ENCODE measurements at places on chromosomes 11 and 22. TPM values are rescaled to one million over a fixed set of nuclear protein-coding genes. Genes with fewer than 3 reads are reported as not detected.

Gene RASL10A
- not detected for total RNA-seq

Gene TRPC6
- 9.6 TPM for total RNA-seq

Gene GUCY1A2
- total RNA-seq: 2.5 TPM

Gene SHANK2
- 5.3 TPM for total RNA-seq

Gene MS4A6A
- not detected for total RNA-seq

Gene APOA1
- not detected for total RNA-seq

Gene ADM2
- total RNA-seq: 9.2 TPM

- DNase-seq: no peak
Observed at GRCh38 chr22:20475115-20475436, 20.5 kb downstream of the KLHL22 start.

- peak; percentile 86 for DNase-seq
Observed at GRCh38 chr22:31561238-31561887, 65.0 kb downstream of the SFI1 start.

DNA sequence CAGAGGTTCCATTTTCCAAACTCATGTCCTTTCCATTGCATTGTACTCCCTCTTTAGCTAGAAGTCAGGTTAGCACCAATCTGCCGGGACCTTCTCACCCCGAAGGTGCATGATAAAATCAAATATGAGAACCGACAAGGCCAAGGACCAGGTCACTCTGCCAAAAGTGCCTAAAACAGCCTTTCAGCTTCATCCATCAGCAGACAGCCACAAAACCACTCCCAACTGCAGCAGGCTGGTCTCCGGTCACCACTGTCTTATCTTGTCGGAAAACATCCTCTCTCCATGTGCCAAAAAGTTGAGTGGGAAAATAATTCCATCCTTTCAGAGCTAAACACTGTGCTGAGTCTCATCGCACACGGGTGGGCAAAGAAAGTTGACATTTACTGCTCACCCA is 1.4 kb downstream of the PI4KA start:
- no peak for DNase-seq

DNA sequence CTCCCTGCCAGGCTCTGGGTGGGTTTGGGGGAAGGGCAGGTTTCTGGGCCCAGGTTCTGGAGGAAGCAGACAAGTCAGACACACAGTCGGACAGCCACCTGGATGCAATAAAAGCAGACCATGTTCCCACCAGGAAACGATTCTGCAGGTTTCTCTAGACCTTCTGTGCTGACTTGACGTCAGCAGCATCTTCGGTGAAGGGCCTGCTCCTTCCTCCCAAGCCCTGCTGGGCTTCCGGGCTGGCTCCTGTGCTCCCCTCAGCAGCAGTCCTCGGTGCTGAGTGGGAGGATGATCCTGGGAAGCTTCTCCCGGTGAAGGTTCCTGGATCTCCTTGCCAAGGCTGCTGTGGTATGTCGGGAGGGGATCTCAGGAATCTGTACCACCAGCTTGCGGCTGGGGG is 240.0 kb downstream of the GRIK4 start:
- DNase-seq: no peak

DNA sequence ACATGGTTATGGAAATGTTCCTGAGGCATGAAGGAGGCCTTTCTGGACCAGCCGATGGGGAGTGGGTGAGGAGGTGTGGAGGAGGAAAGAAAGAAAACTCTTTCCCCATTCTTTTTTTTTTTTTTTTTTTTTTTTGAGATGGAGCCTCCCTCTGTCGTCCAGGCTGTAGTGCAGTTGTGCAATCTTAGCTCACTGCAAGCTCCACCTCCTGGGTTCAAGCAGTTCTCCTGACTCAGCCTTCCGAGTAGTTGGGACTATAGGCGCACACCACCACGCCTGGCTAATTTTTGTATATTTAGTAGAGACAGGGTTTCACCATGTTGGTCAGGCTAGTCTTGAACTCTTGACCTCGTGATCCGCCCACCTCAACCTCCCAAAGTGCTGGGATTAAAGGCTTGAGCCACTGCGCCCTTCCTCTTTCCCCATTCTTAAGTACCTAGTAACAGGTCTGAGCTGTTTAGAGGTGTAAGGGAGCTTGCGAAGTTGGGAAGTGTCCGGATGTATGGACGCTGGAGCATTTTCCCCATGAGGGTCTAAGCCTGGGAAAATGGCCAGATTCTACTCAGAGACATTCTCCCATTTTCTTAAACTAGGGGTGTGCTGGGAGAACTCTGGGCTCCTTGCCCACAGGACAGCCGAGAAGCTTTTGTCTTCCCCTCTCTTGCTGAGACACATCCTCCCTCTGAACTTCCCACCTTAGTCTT is 135.8 kb downstream of the TEAD1 start:
- no peak for DNase-seq

DNA sequence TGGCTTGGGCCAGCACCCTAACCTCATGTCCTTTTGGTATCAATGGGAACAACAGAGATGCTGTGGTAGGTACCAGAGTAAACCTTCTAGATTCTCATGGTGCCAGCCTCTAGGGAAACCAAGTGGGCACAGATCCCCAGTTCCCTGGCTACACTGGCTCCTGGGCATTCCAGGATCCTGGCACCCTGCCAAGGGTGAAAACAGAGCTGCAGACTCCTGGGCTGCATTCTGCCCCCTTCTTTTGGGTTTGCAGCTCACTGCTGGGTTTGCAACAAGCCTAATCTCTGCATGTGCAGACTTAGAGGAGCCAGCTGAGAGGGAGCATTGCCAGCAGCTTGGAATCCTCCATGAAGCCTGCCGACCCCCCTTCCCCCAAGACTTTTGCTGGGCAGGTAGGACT is 30.6 kb downstream of the PRDM11 start:
- DNase-seq: no peak

DNA sequence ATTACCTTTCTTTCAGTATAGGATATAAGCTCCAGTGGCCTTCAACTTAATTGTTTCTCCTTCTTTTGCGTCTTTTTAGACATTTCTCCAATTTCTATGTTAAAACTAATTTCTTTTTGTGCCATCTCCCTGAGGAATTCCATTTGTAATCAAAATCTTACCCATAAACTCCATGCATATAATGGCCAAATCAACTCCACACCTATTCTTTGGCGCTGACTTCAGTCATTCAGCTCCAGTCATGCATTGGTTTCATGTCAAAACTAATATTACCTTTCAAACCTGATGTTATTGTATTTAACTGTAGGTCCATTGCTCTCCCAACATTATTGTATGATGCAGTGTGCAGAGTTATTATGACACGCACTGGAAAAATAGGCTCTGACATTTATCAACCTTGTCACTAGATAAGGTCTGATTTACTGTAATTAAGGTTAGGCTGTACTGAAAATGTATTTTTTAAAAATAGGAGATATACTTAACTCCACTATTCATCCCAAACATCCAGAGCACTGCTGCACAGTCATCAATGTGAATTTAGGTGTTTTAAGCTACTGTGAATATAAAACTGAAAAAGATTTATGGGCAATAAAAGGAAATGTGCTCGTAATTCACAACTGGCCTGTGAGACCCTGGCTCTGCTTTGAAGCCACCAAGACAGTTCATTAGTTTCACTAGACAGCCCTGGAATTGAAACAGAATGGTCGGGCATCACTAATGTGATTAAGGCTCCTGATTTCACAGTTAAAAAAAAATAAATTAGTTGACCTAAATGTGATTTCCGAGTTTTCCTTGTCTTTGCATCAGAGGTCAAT is 180.6 kb upstream of the GRIA4 start:
- DNase-seq: no peak

- DNase-seq: no peak
Observed at GRCh38 chr11:60914633-60915247, 782 bp downstream of the TMEM109 start.

DNA sequence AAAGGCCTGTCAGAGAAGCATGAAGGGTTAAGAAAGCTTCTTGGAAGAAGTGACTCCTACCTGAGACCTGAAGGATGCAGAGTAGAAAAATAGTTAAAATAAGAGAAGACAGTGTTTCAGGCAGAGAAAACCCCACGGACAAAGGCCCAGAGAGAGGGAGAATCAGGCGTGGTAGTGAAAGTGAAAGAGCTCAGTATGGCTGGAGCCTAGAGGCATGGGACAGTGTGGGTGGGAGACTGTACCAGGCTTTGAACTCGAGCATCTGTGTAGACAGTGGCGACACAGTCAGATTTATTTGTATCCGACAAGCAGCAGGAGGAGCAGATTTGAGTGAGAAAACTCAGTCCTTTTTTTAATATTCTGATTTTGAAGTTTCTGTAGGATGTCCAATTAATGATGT is 360.0 kb downstream of the OPCML start:
- DNase-seq: no peak

DNA sequence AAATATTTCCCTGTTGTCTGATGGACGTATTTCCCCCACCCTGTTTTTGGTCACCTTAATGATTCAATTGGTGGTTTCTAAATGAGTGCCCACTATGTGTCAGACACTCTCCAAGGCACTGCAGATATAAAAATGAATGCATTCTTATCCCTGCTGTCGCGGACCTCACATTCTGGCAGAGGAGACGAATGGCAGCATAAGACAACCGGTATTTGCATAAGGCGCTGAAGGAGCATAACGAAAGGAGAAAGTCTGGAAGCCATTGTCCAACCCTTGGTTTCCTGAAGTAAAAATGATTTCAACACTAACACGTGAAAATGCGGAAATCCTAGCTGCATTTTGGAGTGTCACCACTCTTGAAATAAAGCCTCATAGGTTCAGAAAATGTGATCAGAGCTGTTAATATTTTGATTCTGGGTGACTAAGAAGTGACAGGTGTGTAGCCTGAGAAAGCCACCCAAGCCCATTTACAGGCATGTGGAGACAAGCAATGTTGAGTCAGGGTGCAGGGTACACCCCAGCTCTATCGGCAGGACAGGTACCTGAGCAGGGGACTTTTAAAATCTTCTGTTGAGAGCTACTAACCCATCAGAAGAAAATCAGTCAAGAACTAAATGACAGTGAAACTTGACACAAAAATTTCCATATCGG is 10.1 kb upstream of the GAB2 start:
- DNase-seq: no peak

DNA sequence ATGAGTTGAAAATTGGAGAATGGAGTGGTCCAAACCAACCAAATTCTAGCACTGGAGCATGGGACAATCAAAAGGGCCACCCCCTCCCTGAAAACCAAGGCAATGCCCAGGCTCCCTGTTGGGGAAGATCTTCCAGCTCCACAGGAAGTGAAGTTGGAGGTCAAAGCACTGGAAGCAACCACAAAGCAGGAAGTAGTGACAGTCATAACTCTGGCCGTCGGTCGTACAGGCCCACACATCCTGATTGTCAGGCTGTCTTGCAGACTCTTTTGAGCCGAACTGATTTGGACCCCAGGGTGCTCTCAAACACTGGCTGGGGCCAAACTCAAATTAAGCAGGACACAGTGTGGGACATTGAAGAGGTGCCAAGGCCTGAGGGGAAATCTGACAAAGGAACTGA is 80.5 kb upstream of the ADSL start:
- no peak for DNase-seq

DNA sequence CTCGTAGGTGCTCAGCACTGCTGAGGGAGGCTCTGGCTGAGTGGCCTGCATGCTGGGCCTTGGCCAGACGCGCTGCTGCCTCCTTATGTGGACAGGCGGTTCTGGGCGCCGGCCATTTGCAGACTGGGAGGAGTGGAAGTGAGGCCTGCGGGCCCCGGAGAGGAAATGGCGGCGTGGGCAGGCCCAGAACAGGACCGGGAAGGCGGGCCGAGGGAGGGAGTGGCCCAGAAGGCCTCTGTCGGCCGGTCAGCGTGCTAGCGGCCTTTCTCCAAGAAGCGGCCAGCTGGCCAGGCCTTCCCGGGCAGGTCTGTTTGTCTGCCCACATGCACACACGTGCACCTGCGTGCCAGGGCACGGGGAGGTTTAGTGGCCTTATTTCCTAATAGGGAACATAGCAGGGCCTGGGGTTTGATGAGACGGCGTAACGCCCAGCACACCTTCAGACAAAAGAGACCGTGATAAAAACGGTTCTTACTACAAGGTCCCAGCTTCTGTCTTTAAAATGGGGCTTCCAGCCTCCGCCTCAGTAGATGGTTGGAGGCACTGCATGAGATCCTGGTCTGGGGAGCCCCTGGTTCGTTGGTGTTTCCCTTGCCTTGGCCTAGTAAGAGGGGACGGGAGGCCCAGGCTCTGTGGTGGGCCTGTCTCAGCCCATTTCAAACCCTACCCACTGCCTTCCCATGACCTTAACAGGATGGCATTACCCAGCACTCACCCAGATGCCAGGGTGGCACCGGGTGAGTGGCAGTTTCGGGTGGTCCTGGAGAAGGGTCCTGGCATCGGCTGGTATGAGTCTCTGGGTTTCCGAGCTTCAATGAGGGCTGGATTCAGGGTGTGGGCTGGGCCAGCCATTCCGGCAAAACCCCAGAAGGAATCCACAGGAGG is 65.1 kb upstream of the PPARA start:
- peak; percentile 64 for DNase-seq

DNA sequence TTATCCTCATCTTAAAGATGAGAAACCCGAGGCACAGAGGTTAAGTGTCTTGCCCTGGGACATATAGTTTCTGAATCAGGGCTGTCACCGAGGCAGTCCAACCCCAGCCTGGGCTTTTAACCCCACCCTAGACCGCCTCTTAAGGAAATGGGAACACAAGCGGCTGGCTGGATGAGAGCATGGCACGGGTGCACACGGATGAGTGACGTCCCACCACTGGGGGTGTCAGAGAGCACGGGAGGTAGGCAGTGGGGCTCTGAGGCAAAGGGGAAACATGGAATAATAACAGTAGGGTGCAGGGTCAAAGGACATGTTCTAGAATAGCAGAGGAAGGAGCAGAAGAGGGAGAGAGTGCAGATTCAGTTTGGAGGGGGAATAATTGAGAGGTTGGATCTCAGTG is 22.3 kb downstream of the PPFIBP2 start:
- no peak for DNase-seq

GRCh38 chr11:45457649-45458048 is 171.5 kb upstream of the SYT13 start:
- DNase-seq: peak; percentile 0

GRCh38 chr11:952406-953385 is 27.0 kb downstream of the AP2A2 start:
- no peak for DNase-seq

GRCh38 chr22:41833369-41834004 is 582 bp downstream of the SREBF2 start:
- no peak for DNase-seq

DNA sequence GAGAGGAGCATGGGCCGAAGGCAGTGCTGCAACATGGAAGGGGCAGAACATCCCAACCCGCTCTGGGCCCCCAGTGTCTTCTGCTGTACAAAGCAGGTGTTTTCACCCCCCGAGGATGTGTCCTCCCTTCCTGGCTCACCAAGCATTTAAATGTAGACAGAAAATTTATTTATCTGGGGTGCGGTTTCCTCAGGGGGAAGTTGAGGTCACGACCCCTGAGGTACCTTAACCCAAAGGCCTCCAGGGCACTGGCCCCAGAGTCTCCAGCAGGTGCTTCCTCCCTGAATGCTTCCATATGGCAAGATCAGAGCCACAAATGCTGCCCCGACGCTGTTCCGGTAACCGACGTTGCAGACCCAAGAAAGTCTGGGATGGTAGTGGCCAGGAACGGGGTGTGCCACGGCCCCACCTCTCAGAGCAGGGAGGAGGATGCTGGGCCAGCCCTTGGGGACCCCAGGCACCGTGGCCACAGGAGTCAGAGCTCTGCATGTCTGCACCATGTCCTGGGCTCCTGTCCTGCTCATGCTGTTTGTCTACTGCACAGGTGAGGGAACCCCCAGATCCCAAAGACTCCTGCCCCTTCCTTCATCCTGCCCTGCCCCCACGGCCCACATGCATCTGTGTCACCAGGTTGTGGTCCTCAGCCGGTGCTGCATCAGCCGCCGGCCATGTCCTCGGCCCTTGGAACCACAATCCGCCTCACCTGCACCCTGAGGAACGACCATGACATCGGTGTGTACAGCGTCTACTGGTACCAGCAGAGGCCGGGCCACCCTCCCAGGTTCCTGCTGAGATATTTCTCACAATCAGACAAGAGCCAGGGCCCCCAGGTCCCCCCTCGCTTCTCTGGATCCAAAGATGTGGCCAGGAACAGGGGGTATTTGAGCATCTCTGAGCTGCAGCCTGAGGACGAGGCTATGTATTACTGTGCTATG is at the start of gene VPREB1:
Gene VPREB1 (plus strand): TSS at position 471 of the 935 bp plus-strand sequence. CDS start 28 bp downstream, at position 499.
- no peak for DNase-seq

Data from NCI-H460 (cell line).